ENCODE measurements at places on chromosomes 13 and 19.

DNA sequence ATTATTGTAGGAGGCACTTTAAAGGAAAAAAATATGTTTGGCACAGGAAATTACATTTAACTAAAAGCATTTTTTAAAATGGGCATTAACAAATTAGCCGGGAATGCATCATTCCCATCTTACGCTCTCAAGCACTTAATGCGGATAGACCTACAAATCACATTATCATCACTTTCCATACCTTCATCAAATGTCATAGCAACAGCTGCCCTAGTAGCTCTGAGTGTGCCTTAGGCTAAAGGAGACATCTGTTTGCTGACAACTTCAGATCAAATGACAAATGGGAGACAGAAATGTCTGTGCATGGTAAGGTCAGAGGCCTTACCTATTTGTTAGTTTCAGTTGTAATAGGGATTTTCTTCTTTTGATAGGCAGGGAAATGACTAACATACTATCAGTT, 773.2 kb upstream of the SLC10A2 start:
- no peak for DNase-seq

GRCh38 chr19:33497778-33498175, 23.8 kb downstream of the PEPD start:
- DNase-seq: no peak

GRCh38 chr13:36778083-36778671, 40.8 kb upstream of the RFXAP start:
- DNase-seq: no peak

GRCh38 chr13:50611117-50611781, 232.2 kb downstream of the DLEU7 start:
- DNase-seq: no peak

Data from stimulated activated CD4-positive, alpha-beta T cell treated with anti-CD3 and anti-CD28 coated beads, Interleukin-2, amount 100 ng/mL, for 48 hours (primary cell).